ENCODE measurements at places on chromosomes 12 and 14.

DNA sequence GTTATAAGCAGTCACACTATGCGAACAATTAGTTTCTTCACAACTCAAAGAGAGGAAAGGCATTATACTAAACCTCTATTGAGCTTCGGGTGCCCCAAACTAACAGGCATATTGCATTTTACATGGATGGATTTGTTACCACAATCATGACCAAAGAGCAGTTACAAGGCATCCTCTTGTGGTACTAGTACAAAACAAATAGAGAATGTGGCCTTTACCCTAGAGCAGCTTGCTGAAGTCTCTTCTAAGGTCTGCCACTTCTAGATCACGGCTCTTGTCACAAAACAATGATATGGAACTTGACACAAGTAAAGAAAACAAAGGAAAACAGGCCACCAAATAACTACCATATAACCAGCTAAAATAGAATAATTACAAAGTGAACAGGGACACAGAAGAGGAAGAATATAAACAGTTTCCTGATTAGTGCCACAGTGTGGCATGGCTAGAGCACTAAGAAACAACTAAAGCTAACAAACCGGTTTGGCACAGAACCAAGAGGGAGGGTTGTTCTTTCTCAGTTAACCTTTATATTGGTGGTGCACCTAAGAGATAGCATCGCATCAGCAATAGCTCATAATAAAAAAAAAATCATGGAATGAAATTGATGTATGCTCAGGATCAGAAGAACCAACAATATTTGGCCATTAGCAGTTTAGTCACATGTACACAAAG, 209.7 kb upstream of the ATP2B1 start:
- no peaks in the 10 kb centered on the region for H3K36me3 ChIP-seq
- DNase-seq, result no peak
- H3K4me1 ChIP-seq, result no peaks in the 10 kb centered on the region
- H3K27ac ChIP-seq, result no peak overlapping the region
- H3K4me3 ChIP-seq, result no peak overlapping the region

DNA sequence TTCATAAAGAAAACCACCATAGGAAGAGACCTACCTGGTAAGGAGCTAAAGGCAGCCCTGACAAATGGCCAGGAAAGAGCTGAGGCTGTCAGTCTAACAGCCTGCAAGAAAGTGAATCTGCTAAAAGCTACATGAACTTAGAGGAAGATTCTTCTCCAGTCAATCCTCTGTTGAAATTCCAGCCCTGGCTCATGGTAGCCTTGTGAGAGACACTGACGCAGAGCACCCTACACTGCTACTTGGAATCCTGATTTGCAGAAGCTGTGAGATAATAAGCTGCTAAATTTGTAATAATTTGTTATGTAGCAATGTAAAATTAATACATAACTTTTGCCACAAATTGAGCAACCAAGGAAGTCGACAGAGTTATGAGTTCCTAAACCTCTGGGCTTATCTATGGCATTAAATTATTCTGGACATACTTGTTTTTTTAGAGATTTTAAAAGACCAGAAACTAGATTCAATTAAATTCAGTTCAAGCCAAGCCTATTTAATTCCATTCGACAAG, 257.0 kb downstream of the ETNK1 start:
- DNase-seq, result no peak
- no peak overlapping the region for H3K4me3 ChIP-seq
- H3K4me1 ChIP-seq, result no peaks in the 10 kb centered on the region
- no peaks in the 10 kb centered on the region for H3K36me3 ChIP-seq
- H3K27me3 ChIP-seq, result no peaks in the 10 kb centered on the region
- H3K27ac ChIP-seq, result no peak overlapping the region

DNA sequence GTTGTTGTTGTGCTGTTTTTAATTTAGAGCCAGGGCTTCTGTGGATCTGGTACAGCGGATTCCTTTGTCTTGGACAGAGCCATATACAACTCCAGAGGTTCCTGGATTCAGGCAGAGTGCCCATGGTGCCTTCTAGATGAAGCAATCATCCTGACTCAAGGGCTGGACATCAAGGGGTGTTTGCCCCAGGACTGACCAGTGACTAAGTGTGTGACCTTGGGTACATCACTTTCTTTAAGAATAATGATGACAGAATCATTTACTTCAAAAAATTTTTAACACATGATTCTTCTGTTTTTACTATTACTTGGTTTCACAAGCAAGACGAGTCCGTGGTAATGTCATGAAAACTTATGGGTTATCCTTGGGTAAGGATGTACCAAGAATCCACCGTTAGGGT, 397.3 kb downstream of the ZFP36L1 start:
- H3K36me3 ChIP-seq, result no peaks in the 10 kb centered on the region
- no peaks in the 10 kb centered on the region for H3K27me3 ChIP-seq
- peaks cover 5% of the 10 kb centered on the region for H3K4me1 ChIP-seq
- H3K27ac ChIP-seq, result no peak overlapping the region
- H3K4me3 ChIP-seq, result no peak overlapping the region

DNA sequence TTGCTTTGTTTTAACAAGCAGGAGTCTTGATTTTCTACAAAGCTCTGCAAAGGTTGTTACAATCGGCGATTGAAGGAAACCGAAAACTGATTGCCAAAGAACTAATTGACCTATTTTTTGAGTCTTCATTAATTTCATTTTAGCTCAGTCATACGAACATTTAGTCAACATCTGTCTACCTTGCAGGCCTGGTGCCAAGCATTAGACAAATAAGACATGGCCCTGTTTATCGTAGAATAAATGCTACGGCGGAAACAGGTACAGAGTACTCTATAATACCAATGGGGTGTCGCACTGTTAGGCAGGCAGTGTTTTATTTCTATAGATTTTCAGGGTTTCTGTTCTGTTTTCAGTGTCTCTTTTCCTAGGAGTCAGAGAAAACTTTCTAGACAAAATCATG, 171.5 kb downstream of the BCAT1 start:
- no peaks in the 10 kb centered on the region for H3K4me1 ChIP-seq
- no peak overlapping the region for H3K27ac ChIP-seq
- no peaks in the 10 kb centered on the region for H3K36me3 ChIP-seq
- H3K4me3 ChIP-seq, result no peak overlapping the region

DNA sequence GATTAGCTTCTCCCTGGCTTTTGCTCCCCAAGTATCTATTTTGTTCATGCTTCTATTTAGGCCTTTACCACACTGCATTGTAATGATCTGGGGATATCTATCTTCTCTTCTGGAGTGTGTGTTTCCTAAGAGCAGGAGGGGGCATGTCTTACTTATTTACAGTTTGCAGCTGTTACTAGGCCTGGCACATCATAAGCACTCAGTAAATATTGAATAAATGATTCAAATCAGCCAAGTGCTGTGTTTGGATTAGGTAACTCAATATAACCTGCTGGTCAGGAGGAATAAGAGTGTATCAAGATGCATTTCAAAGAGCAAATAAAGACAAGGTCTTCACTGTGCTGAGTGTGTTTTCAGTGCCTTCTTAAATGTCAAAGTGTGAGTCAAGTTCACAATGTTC, 186.1 kb downstream of the FOXG1 start:
- no peak overlapping the region for H3K4me3 ChIP-seq
- H3K27me3 ChIP-seq, result no peaks in the 10 kb centered on the region

DNA sequence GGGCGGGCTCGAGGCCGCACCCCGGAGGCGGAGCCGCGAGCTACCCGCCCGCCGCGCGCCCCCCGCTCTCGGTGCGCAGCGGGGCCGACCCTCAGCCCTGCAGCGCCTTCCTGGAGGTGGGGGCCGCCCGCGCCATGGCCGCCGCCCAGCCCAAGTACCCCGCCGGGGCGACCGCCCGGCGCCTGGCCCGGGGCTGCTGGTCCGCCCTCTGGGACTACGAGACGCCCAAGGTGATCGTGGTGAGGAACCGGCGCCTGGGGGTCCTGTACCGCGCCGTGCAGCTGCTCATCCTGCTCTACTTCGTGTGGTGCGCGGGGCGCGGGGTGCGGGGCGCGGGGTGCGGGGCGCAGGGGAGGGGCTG, at the start of gene P2RX2:
P2RX2 (plus strand) TSS at position 94 of the 361 bp plus-strand sequence; CDS start at position 135, 41 bp downstream.
- no peak for DNase-seq
- H3K27ac ChIP-seq, result no peak within 1 kb of the TSS
- no peaks in the 10 kb centered on the region for H3K36me3 ChIP-seq
- H3K4me3 ChIP-seq, result peak within 1 kb of the TSS; percentile 38
- peaks cover 15% of the 10 kb centered on the region for H3K27me3 ChIP-seq

DNA sequence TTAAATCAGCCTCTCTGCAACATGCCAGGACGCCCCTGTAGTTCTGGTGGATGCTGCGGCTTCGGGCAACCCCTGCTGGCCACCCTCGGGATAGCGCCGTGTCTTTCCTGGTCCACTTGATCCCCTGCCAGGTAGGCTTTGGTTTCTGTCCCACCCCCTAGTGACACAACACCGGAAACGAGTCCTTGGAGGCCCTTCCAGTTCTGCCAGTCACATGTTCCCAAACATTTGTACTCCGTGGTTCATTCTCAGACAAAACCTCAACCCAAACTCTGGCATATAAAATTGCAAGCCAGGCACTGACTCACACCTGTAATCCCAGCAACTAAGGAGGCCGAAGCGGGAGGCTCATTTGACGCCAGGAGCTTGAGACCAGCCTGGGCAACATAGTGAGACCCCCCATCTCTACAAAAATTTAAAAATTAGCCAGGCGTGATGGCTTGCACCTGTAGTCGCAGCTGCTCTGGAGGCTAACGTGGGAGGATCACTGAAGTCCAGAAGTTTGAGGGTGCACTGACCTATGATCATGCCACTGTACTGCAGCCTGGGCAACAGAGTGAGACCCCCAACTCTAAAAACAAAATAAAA, 37.0 kb downstream of the RASAL1 start:
- peaks cover 2% of the 10 kb centered on the region for H3K27me3 ChIP-seq
- no peak overlapping the region for H3K4me3 ChIP-seq
- peaks cover 4% of the 10 kb centered on the region for H3K36me3 ChIP-seq

GRCh38 chr14:39592116-39592789, 160.0 kb upstream of the FBXO33 start:
- H3K36me3 ChIP-seq, result no peaks in the 10 kb centered on the region
- H3K27me3 ChIP-seq, result no peaks in the 10 kb centered on the region
- H3K4me3 ChIP-seq, result no peak overlapping the region
- DNase-seq, result no peak
- no peaks in the 10 kb centered on the region for H3K4me1 ChIP-seq
- no peak overlapping the region for H3K27ac ChIP-seq

GRCh38 chr14:35999294-35999693, 173.2 kb downstream of the BRMS1L start:
- DNase-seq, result no peak
- H3K4me3 ChIP-seq, result no peak overlapping the region
- H3K36me3 ChIP-seq, result no peaks in the 10 kb centered on the region
- H3K27ac ChIP-seq, result no peak overlapping the region

GRCh38 chr12:107126796-107127481, 33.6 kb upstream of the CRY1 start:
- no peak overlapping the region for H3K27ac ChIP-seq
- H3K4me3 ChIP-seq, result no peak overlapping the region
- no peak for DNase-seq
- no peaks in the 10 kb centered on the region for H3K36me3 ChIP-seq
- no peaks in the 10 kb centered on the region for H3K27me3 ChIP-seq
- H3K4me1 ChIP-seq, result no peaks in the 10 kb centered on the region

DNA sequence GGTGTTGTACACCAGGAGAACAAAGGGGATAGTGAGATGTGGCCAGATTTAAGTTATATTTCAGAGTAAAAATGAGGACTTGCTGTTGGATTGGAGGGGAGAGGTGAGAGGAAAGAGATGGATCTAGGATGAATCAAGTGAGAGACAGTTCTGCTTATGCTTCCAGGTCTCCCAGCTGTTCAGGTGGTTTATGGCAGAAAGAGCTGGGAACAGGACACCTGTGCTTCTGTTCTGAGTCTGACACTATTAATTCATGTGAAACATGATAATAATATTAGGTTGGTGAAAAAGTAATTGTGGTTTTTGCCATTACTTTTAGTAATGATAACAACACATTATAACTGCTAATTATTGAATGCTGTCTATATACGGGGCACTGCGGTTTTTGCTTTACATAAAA, 55.7 kb downstream of the SLC15A5 start:
- no peaks in the 10 kb centered on the region for H3K36me3 ChIP-seq
- H3K4me3 ChIP-seq, result no peak overlapping the region
- DNase-seq, result no peak
- no peak overlapping the region for H3K27ac ChIP-seq

DNA sequence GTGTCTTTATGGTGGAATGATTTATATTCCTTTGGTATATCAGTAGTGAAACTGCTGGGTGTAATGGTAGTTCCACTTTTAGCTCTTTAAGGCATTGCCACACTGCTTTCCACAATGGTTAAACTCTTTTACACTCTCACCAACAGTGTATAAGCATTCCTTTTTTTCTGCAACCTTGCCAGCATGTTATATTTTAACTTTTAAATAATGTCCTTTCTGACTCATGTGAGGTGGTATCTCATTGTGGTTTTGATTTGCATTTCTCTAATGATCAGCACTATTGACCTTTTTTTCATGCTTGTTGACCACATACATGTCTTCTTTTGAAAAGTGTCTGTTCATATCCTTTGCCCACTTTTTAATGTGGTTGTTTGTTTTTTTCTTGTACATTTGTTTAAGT, 142.5 kb downstream of the MSRB3 start:
- DNase-seq, result no peak
- no peaks in the 10 kb centered on the region for H3K36me3 ChIP-seq
- no peak overlapping the region for H3K4me3 ChIP-seq
- no peak overlapping the region for H3K27ac ChIP-seq

DNA sequence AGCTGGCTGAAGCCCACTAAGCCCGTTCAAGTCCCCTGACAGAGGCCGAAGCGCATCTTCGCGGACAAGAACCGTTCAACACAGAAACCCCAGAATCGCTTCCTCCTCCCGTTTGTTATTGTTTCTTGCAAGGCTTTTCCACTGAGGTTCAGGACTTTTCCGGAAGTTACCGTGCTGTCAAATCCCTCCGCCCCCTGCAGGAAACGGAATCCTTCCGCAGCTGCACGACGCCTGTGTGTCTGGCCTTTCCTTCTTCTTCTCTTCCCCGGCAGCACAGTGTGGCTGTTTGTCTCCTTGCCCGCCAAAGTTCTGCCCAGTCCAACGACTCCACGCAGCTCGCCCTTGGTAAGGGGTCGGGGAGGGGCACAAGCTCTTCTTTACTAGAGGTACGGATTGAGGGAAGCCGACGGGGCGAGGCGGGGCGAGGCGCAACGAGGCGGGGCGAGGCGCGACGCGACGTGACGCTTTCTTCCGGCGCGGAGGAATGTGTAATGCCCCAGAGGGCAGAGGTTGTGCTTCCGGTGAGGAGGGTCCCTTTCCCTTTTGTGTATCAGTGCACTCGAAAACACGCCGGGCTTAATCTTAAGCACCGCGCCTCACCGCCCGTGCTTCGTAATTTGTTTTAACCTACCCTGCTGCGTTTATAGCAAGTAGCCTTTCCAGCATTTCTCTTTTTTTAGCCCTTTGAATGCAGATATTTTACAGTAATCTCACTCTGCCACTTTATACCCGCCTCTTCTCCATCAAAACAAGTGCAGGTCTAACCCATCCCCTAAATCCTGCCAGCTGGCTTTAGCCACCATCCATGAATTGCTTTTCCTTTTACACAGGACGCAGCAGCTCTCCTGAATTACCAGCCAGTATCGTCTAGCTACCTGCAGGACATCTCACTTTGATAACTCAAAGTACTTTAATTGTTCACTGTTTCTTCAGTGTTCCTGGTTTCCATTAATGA, at the start of gene KDM5A:
KDM5A (minus strand) TSS at position 179 of the 955 bp plus-strand sequence. CDS start 229 bp downstream, outside the sequence.
- no peaks in the 10 kb centered on the region for H3K27me3 ChIP-seq
- H3K36me3 ChIP-seq, result no peaks in the 10 kb centered on the region
- peak; percentile 87 for DNase-seq
- H3K27ac ChIP-seq, result peak within 1 kb of the TSS; percentile 95
- peak within 1 kb of the TSS; percentile 78 for H3K4me3 ChIP-seq
- H3K4me1 ChIP-seq, result peaks cover 17% of the 10 kb centered on the region

Data from T-cell (primary cell).